ENCODE measurements at places on chromosomes 3 and 15.

- DNase-seq: no peak
These were observed at the start of gene CCR4 for GRCh38 chr3:32951410-32951811. CCR4 (plus strand) TSS chr3:32951644; CDS start chr3:32953423, 1,779 bp downstream.

- no peak for DNase-seq
These were observed 475 bp upstream of the SPINT1 start for GRCh38 chr15:40843261-40843884.

DNA sequence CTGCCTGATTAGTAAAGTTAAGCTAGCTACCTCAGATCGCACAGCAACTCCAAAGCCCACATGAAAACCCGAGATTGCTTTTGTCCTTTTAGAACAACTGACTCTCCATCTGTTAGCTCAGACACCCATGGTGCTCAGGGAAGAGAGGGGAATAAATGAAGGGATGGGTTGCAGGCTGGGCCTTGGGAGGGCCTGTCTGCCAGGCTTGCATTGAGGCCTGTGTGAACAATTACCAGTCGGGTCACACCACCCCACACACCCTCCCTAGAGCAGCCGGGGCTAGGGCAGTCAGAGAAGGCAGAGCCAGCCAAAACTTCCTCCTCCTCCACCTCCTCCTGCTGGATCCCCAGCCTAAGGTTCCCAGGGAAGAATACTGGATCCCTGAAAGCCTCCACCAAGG lies 8.8 kb upstream of the PRKAR2A start:
- DNase-seq: no peak

DNA sequence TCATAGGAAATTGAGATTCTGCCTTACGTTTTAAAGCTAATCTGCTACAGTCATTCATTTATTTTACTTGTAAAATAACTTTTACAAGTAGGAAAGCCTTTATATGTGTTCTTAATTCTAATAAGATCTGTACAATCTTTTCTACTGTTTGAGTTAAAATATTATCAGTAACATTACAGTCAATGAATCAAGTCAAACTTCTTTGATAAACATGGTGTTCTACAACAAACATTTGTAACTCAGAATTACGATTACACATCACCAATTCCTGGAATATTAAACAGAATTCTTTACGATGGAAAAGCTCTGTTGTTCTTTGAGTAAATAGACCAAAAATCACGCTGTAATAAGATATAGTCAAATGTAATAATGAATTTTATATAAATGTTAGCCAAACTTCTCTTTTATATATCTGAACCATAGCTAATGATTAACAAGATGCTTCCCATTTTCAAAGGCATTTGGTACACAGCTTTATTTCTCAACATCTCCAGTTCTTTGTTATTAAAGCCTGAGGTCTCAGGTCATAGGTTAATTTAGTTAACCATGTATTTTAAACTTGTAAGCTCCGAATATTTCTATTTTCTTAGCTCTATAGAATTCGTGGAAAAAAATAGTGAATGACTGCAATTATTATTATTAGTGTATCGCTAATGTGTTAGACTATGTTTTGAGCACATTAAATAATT lies 232.4 kb downstream of the NAALADL2 start:
- DNase-seq: no peak

DNA sequence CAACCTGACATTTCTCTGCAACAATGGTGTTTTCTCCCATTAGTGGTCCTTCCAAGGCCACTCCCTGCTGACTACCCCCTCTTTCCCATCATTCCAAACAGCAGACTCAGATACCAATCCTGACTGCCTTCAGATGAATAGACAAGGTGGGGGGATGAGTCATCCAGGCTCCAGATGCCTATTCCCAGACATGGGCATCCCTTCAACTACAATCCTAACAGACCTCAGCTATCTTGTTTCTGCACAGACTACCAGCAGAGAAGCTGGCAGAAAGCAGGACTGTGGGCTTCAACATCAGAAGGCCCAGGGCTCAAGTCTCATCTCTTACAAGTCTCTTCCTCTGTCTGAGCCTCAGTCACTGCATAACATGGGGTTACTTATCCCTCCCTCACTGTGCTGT lies 2.2 kb downstream of the RBP1 start:
- DNase-seq: no peak
